ENCODE measurements at places on chromosomes 6 and 20.

GRCh38 chr6:30260036-30260504 lies 46.9 kb upstream of the TRIM26 start:
- peak; percentile 4 for DNase-seq

DNA sequence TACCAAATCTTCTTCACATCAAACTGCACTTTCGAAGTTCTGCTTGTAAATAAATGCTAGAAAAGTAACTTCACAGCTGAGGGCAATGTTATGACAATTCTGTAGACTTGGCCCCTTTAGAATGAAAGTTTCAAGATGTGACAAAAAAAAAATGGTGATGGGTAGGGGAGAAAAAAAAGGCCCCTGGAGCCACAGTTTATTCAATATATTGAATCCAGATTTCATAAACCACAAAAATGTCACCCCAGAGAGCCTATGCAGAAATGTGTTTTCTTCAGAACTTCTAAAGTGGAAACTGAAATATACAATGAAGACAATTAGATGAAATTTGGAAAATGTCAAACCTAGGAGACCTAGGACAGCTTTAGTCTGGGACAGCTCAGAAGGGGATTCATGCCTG lies 143.1 kb downstream of the EDN3 start:
- DNase-seq = no peak

GRCh38 chr6:131101911-131102680 lies 33.2 kb upstream of the AKAP7 start:
- no peak for DNase-seq

- no peak for DNase-seq
Measured at GRCh38 chr6:40152701-40153436, 218.6 kb upstream of the MOCS1 start.

- no peak for DNase-seq
Measured at GRCh38 chr20:14826543-14827313, 489.3 kb upstream of the FLRT3 start.

DNA sequence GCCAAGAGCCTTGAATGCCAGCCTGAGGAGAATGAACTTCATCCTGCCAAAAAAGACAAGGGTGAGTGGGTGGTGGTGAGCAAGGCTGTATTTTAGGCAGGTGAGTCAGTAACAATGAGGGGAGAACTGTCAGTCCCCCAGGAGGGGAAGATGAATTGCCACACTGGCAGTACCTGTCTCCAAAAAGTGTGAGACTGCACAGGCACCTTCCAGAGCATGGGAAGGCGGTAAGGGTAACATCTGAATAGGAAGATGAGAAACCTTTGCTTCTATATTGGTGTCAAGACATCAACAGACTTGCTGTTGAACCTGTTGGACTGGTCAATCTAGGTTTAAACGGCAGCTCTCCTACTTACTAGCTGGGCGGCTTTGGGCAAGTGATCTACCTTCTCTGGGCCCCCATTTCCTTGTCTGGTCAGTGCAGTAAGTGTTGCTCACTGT lies 30.9 kb downstream of the STK35 start:
- DNase-seq = no peak

DNA sequence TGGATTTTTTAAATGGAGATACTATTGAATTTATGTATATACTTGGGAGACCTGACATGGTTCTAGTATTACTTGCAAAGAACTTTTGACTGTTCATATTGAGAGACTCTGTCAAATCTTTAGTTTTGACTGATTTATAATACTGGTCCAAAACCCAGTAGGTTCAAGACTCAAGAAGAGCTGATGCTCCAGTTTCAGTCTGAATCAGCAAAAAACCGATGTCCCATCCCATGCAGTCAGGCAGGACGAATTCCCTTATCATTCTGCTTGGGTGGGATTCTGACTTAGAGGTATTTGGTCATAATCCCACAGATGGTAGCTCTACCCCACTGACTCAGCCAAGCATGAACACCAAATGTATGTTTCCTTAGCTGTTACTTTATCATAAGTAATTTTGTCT lies 29.5 kb downstream of the ZNF334 start:
- DNase-seq = no peak

DNA sequence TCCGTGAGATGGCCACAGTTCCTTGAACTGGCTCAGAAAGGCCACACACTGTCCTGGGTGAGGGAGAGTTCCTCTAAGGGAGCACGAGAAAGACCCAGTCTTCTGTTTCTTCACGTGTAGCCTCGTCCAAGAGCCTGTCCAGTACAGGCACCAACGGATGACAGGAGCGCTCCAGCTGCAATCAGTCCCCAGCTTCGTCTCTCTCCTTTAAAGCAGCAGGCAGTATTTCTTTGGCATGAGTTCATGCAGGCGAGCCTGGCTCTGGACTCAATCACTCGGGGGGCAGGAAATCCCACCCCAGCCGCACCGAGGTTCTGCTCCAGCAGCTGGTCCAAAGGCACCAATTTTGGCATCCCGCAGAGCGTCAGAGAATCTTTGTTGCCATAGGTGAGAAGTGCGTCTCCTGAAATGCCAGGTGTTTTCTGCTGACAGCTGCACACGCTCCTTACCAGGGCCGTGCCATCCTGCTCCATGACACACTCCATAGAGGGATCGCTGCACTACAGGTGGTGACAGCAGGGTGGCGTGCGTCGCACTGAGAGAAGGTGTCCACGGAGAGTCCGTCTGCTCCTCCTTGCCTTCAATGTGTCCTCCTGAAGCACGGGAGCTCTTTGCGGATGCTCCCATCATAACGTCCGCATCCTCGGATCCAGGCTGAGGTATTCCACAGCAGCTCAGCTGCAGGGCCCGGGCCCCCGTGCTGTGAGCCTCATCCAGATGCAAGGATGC lies 59.6 kb upstream of the AFDN start:
- no peak for DNase-seq

- no peak for DNase-seq
Measured at GRCh38 chr20:10513931-10514575, 78.9 kb downstream of the SLX4IP start.

DNA sequence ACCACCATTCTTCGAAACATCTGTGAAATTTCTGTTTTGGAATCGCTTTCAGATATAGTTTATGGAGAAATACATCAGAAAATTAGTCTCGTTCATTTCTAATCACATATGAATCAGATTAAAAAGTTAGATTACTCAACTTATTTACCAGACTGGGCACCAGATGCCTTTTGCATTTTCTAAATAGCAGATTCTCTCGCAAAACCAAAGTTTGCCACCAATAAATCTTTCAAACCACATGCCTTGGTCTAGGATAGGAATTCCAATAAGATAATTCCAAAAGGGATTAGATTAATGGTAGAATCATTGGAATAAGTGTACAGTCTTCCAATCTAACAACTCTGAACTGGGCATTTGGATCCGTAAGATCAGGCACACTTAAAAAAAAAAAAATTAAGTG lies 160.4 kb upstream of the TAB2 start:
- DNase-seq = no peak

- no peak for DNase-seq
Measured at GRCh38 chr6:51868591-51869355, 218.6 kb downstream of the PKHD1 start.

GRCh38 chr6:4405621-4406212 lies 270.3 kb upstream of the ECI2 start:
- DNase-seq = no peak

DNA sequence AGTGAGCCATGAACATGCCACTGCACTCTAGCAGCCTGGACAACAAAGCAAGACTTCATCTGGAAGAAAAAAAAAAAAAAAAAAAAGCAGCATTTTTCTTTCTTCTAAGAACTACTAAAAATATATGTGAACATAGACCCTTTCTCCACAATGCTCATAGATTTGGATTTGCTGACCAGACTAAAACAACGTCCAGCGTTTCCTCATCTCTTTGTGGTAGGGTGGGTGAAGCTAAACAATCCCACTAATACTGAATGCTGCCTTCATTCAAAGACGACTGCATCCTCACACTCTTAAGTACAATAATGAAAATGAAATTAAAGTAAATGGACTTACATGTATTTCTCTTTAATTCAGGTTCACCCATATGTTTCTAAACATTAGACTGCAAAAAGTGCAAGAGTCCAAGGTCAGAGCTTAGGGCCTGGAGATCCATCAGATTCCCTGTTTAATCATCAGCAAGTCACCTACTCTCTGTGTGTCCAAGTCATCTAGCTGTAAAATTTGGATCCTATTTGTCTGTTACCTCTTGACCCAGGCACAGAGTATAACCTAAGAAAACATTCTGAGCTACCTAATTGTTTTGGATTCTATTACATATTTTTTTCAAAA lies 99.4 kb upstream of the NHSL1 start:
- DNase-seq = no peak
